ENCODE measurements at places on chromosomes 13 and 19.

DNA sequence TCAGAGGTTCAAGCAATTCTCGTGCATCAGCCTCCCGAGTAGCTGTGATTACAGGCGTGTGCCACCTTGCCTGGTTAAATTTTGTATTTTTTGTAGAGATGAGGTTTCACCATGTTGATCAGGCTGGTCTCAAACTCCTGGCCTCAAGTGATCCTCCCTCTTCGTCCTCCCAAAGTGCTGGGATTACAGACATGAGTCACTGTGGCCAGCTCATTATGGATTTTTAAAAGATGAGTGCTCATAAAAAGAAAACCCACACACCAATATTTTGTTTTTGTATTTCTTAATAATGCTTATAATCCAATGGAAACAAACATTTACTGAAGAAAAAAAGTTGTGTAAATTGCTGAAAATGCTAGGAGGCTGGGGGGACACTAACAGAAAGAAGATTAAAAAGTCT lies 5.0 kb upstream of the MICU2 start:
- DNase-seq, result no peak

GRCh38 chr19:7506385-7507328 lies 9.2 kb upstream of the ZNF358 start:
- no peak for DNase-seq

GRCh38 chr13:25607096-25607495 lies 235.3 kb downstream of the ATP8A2 start:
- DNase-seq, result no peak

DNA sequence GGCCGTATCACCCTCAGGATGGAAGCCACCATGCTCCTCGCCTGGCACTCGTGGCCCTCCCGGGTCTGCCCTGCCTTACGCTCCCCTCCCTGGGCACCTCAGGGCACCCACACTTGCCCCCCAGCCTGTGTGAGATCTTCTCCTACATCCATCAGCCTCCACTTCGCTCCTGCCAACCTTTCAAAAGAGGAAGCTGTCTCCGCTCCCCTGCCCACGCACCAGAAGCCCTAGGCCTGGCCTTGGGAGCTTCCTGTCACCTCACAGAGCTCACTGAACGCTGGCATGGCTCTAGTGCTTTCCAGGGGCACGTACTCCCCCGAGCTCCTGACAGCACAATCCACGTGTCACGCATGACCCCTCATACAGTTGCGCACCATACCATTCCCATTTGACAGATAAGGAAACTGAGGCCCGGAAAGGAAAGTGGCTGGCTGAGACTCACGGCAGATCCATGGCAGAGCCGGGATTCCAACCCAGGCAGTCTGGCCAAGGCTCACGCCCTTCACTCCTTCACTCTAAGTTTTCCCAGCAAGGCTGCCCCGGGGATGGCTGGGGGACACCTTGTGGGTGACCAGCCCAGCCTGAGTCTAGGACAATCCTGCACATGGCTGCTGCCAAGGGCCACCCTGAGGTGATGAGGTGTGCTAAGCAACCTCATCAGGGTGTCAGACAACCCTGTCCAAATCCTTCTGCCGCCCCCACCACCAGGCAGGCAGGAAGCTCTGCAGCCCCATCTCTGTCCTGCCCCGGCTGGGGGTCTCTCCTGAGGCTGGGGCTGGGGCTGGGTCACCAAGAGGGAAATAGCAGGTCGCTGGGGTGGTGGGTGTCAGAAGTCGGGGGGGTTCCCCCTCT lies 19.3 kb downstream of the PPP1R12C start:
- no peak for DNase-seq

GRCh38 chr13:40193286-40194223 lies 472.9 kb downstream of the FOXO1 start:
- no peak for DNase-seq

GRCh38 chr13:49021953-49022352 lies 46.2 kb downstream of the FNDC3A start:
- no peak for DNase-seq

- DNase-seq, result no peak
These were observed 479.5 kb downstream of the ZNF536 start for GRCh38 chr19:30851646-30852045.

DNA sequence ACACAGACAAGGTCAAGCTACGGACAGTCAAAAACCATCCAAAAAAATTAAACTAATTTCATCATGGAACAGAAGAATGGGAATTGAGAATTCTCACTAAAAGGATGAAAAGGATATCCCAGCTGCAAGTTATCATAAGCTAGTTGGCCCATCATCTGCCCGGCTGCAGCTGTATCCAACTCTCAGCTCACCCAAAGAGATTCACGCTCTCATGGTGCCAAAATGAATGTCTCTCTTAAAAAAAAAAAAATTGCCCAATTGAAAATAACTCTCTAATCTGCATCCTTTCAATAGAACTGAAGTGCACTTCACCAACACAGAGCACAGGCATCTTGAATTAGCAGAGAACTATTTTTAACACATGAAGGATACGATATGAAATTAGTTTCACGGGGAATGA lies 20.0 kb downstream of the ENOX1 start:
- DNase-seq, result no peak

- DNase-seq, result no peak
These were observed 63.7 kb downstream of the CRYL1 start for GRCh38 chr13:20461860-20462532.

GRCh38 chr13:92463134-92463533 lies 763.5 kb upstream of the GPC6 start:
- DNase-seq, result no peak

DNA sequence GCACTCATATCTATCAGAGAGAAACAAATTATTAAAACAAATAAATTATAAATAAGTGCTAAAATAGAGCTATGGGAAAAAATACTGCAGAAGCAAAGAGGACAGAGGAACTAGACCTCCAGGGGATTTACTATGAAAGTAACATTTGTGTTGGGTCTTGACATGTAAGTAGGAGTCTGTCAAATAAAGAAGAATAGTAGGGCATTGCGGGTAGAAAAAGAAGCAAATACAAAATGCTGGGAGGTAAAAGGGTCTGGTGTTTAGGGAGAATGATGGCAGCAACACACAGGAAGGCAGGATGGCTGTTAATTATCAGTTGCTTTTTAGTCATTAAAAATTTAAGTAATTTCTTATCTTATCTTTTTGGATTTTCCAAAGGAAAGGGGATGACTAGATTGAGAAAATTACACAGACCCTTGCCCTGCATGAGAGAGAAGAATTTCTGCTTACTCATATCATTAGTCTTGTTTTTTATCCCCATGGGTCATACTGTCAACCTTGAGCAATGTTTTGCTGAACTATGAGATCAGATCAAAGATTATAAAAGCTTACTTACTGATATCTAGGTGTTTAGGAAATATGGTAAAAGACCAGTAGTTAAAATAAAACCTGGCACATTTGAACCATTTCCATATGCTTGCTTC lies 472.7 kb downstream of the DIAPH3 start:
- no peak for DNase-seq

- DNase-seq, result no peak
These were observed 9.9 kb upstream of the RCBTB2 start for GRCh38 chr13:48542581-48543341.

- DNase-seq, result no peak
These were observed 20.6 kb upstream of the GTF3A start for GRCh38 chr13:27403727-27404385.

- no peak for DNase-seq
These were observed 8.9 kb downstream of the GRTP1 start for GRCh38 chr13:113354831-113355610.

DNA sequence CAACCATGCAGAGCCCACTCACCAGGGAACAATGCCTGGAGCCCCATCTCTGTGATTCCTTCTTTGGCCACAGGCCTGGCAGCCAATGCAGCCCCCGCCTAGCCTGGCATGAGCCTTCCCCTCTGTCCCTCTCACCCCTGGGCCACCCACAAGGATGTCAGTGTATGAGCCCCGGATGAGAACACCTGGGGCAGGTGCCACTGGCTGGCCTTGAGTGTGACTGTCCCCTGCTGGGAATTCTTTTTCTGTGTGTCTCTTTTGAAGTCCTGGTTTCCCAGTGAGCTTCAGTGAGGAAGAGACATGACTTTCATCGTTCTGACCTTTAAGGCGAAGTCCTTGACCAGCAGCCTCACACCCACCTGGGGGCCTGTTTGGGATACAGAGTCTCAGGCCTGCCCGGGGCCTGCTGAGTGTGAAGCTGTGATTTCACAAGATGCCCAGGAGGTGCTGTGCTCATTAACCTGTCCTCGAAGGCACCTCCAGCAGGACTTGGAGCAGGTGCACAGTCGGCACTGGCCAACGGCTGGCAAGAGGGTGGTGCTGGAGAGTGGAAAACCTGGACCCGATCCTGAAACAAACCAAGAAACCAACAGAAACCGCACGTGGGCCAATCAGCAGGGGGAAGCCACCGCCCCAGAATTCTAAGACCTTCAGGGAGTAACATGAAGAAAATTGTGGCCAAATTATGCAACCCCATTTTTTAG lies 27.4 kb upstream of the SPACA7 start:
- no peak for DNase-seq

GRCh38 chr19:50333737-50334617 lies 4.8 kb upstream of the KCNC3 start:
- peak; percentile 75 for DNase-seq

DNA sequence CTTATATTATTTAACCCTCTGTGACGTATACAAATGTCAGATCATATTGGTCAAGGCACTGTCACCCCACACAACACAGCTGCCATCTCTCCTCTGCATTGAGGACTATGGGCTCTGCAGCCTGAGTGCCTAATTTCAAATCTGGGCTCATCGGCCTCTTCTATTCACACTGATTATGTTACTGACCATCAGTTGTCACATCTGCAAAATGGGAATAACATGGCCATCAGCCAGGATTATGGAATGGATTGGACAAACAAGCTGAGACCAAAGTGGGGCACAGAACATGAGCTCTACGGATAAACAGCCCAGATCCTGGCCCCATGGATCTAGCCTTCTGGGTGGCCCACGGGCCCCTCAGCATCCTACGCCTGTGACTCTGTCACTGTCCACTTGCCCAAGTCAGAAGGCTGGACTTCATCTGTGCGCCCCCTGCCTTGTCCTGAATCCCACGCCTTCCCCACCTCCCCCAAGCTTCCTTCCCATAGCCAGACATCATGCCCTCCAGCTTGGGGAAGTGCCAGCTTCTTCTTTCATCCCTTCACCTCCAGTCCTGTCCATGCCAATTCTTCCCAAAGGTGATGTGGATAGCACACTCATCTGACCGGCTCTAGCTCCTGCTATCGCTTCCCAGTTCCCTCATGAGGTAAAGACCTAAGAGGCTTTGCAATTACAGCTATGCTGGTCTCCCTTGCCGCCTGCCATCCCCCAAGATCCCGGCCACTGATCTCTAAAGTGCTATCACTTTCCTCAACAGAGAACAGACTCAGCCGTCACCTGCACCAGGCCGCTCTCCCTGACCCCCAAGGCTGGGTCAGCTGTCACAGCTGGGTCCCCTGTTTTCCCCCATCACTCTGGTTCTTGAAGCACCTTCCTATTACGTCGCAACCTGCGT lies 872 bp downstream of the FARSA start:
- DNase-seq, result no peak

DNA sequence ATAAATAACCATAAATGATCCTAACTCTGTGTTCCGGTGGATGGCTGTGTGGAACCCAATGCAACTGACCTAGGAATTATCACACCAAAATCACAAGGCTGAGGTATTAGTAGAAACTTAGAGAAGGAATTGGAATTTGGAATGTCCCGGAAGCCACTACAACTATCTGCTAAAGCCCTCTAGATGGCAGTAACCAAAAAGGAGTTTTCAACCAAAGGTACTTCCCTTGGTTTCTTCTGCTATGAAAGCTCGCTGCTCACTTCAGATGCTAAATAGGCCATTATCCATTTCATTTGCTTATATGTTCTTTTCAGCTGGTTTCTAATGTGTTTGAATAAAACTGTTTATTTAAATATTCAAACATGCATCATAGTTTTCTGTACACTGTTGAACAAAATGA lies 1589.1 kb upstream of the SPRY2 start:
- DNase-seq, result peak; percentile 28

- no peak for DNase-seq
These were observed 67.5 kb downstream of the STARD13 start for GRCh38 chr13:33218020-33218419.

GRCh38 chr19:2546128-2547032 lies 70.5 kb downstream of the GADD45B start:
- no peak for DNase-seq

DNA sequence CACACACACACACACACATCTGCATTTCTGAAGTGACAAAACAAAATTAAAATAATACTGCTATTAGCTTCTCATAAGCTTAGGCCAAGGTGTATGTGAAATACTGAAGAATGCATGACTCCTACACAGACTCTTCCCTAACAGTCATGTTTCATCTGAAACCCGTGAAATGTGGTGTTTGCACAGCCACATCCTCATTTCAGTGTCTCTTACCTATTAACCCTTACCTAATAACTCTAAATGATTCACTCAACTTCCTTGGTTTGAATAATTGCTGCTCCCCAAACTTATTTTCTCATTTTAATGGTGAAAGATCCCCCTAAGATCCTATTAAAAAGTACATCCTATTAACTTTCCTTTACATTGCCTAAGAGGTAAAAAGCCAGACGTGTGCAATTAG lies 117.6 kb downstream of the MIPEP start:
- no peak for DNase-seq

- no peak for DNase-seq
These were observed 735.9 kb upstream of the PCDH9 start for GRCh38 chr13:67966065-67966464.

- peak; percentile 26 for DNase-seq
These were observed 59.9 kb downstream of the LIG4 start for GRCh38 chr13:108155185-108156106.

GRCh38 chr19:1220976-1221903 lies 15.7 kb downstream of the STK11 start:
- no peak for DNase-seq

DNA sequence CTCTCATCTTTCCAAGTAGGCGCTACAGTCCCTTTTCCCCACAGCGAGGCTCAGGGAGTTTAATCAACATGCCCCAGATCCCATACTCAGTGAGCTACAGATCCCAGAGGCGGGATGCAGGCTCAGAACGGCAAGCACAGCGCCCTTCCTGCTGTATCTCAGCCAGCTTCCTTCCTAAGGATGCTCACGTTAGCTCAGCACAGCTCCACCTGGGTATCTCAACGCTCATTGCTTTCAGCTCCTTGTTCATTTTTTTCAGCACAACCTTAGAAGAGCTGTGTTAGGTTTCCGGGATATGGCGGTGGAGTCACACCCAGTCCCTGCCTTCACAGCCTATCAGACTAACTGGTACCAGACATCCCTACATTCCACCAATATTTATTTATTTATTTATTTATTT lies 3.1 kb upstream of the MEGF8 start:
- no peak for DNase-seq

Measured in left renal cortex interstitium (tissue), 4 donors.